ENCODE measurements at places on chromosomes 6 and 20.

GRCh38 chr20:46089167-46089416 is 670 bp downstream of the NCOA5 start:
- DNase-seq: no peak

GRCh38 chr6:30219244-30219643 is 6.0 kb upstream of the TRIM26 start:
- peak; percentile 31 for DNase-seq

- DNase-seq: no peak
Measured at GRCh38 chr6:109471105-109471810, 11.8 kb downstream of the ZBTB24 start.

DNA sequence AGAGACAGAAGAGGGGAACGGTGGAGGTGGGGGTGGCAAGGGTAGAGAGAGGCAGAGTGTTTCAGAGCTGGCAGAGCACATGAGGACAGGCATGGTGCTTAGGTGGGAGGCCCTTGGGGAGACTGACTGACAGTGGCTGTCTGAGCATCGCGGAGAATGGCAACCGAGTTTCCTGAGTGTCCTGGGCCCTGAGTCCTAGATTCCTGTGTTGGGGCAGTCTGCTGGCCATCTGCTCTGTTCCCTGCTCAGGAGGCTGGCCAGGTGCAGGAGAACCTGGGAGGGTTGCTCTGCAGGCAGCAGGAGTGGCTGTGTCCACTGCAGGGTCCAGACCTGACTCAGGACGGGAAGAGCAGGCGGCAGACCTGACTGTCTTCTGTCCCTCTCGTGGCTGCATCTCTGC is 248.9 kb downstream of the LRFN2 start:
- no peak for DNase-seq

- no peak for DNase-seq
Measured at GRCh38 chr20:45359406-45360148, 3.4 kb upstream of the SYS1 start.

DNA sequence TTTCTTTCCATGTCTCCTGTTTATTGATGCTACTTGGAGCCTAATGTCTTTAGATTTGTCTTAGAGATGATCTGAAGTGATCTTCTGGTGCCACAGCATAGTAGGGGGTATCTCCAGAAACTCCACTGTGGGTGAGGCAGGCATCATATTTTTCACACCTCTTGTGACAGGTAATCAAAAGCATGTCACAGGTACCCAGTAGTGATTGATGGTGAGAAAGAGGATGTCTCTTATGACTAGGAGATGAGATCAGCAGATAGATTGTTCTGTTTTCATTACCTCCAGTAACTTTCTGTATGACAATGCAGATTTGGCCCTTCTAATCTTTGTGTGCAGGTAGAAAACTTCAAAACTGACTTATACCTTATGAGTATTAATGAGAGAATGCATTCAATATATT is 13.5 kb downstream of the NCOA7 start:
- DNase-seq: no peak

GRCh38 chr20:433300-433975 is 25.3 kb downstream of the RBCK1 start:
- peak; percentile 47 for DNase-seq

DNA sequence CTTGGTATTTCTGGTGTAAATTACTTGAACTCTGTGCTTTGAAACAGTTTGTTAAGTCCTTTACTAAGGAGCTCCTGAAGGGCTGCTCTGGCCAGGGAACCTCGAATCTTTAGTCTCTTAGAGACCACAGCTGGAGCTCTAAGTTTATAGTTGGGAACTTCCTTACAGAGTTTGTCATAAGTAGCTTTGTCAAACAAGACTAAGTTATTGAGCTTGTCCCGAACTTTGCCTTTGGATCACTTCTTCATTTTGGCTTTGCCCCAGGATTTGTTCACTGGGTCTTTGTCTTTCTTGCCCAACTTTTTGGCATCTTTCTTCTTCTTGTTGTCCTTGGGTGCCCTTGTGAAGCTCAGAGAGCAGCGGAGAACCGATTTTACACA is 64.8 kb downstream of the FAM50B start:
- DNase-seq: no peak

- no peak for DNase-seq
Measured at GRCh38 chr6:144049386-144049785, 41.3 kb upstream of the PLAGL1 start.

DNA sequence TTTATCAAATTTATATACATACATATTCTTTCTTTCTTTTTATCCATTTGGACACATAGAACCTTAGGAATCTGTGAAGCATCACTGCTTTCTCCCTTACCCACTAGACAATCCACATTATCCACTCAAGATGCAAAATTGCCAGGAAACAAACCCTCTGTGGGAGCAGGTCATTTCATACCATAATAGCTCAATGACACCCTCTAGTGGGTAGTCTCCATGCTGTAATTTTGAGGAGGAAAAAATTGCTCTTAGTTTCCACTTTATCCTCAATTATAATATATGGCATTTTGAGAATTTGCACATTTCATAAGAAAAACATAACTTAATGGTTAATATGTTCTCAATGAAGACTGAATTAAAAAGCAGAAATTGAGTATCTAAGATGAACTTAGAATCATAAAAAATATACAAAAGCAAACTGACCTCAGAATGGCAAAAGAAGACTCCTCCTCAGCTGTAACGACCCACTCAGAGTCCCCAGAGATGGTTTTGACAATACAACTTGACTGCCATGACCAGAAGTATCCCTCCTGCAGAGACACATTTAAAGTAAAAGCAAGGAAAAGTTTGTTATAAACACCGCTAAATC is 164.1 kb downstream of the FRK start:
- DNase-seq: no peak

DNA sequence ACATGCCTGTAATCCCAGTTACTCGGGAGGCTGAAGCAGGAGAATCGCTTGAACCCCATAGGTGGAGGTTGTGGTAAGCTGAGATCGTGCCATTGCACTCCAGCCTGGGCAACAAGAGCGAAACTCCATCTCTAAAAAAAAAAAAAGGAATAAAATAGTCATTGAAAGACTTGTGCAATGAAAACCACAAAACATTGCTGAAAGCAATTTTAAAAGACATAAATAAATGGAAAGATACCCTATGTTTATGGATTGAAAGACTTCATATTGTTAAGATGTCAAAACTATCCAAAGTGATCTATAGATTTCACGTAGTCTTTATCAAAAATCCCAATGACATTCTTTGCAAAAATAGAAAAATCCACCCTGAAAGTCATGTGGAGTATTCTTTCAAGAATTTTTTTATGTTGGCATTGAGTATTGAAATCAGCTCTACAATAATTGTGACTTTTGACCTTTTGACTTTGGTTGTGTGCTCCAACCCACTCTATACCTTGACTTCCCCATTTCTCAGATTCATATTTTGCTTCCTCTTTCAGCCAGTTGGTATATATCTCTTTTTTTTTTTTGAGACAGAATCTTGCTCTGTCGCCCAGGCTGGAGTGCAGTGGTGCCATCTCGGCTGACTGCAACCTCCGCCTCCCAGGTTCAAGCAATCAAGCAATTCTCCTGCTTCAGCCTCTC is 45.5 kb upstream of the SLC23A2 start:
- DNase-seq: no peak

- DNase-seq: no peak
Measured at GRCh38 chr6:111427341-111428116, 55.5 kb downstream of the REV3L start.

DNA sequence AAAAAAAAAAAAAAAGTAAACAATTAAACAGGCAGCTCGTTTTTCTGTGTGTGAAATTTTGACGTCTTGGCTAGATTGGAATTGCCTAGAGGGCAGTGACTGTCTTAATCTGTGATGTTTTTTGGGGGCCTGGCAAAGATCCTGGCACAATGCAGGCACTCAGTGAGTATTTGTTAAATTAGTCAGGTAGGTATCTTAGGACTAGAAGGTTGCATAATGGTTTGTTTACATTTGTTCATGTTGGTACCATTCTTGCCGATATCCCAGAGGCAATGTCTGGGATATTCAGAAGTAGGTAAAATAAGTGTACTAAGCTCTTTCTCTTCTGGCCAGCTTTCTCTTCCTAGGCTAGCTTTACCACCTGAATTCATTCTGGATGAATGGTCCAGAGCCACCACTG is 2.5 kb downstream of the AAR2 start:
- DNase-seq: no peak

DNA sequence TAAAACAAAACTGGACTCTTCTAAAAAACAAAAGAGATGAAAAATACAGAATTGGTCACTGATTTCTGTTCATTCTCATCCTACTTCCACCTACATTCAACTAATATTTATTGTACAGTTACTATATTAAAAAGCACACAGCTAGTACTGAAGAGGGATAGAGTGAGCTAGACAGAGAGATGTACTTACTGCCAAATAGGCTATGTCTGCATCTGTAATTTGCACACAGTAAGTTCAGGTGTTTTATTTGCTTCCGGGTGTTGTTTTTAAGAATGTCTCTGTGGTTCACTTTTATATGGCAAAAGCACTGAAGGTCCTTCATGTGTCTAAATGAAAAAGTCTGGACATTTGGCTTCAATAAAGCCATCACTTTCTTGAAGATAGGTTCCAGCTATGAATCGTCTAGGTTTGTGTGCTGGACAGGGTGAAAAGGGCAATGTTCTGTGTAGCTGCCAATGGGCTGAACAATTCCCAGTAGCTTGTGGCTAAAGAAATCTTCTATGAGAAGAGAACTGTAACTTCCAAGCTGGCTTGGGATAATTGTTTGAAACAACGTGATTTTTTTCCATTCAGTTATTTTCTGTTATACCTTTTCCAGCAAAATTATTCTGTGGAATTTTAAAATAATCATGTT is 47.3 kb downstream of the EPB41L2 start:
- no peak for DNase-seq

- DNase-seq: no peak
Measured at GRCh38 chr6:144377586-144378210, 92.6 kb downstream of the UTRN start.

DNA sequence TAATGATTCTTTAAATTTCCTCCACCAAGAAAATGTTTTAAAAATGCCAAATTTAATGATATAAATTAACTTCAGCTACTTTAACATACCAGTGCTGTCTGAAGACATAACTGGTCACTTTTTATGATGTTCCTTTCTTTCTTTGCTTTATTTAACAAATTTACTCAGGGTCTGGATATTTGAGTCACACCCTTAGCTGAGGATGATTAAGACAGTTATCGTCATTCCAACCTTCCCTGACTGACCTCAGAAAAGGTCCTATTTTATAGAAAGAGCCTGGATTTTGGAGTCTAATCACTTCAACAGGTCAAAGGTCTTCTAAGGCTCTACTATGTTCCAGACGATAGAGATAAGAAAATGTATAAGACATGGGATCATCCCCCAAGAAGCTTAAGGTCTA is 47.4 kb upstream of the CEP162 start:
- DNase-seq: no peak

DNA sequence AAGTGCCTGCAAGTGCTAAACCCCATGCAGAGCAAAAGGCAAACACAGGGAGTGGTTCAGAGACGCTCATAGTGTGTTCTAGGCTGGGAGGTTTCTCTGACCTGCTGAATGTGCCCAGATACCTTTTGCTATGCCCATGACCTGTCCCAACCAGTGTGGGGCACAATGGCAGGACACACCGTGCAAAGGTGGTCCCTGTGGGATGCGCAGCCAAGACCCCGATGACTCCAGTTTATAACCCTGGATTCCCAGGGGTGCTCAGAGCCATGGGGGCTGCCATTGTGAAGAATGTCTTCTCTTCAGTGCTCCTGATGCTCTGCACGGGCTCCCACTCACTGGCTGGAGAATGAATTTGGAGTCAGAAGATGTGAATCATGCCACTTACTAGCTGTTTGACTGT is 2.2 kb upstream of the NINL start:
- DNase-seq: no peak

GRCh38 chr6:43986177-43986825 is 141.0 kb downstream of the MRPL14 start:
- no peak for DNase-seq

GRCh38 chr6:75802366-75802765 is 53.3 kb downstream of the MYO6 start:
- no peak for DNase-seq

DNA sequence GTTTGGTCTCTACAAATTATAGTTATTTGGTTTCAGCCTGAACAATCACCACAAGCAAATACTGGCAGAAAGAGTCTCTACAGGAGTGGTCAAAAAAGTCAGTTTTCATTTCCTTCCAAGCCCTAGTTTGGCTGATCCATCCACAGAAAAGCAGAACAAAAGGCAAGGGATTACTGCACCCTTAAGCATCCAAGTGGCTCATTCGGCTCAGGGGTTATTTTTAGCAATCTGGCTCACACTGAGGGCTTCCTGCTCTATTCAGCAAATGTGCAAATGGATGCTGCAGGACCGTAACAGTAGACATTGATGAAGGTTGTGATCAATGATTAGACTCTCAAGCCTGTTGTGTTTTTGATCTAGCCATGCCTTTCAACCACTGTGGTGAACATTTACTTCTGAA is 62.2 kb upstream of the FABP7 start:
- no peak for DNase-seq

DNA sequence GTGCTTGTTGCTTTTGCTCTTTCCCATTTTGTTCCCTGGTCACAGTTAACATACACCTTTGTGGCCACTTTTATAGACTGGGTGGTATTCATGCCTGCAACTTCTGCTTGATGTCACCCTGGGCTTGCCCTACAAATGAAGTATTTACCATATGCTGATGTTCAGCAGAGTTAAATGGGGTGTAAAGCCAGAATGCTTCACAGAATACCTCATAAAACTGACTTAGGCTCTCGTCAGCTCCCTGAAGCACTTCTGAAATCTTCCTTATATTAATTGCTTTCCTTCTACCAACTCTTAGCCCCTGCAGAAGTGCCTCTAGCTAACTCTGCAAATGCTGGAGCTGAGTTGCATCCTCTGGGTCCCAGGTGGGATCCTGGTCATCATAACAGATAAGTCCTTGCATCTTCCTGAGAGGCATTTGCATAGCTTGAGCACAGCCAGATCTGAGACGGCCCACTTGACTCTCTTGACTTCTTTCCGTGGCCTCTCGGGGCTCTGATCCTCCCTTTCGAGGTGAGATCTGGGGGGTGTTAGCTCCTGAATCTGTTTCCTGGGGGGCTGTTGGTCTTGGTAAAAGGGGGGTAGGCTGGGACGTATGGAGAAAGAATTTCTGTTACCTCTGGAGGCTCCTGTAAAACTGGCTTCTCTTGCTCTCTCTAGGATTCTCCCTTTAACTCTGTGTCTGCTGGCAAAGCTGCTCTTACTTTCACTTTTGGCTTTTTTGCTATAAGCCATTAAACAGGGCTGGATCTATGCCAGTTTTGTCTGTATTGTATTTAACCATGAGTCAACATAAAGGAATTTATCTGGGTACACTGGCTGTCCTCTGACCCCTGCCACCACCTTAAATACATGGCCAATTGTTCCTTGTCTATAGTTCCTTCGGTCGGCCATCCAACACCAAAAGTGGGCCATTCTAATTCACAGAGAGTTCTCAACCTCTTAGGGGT is 223.0 kb upstream of the SYNCRIP start:
- DNase-seq: no peak

GRCh38 chr20:12068121-12068520 is 150.4 kb downstream of the BTBD3 start:
- no peak for DNase-seq

Measured in CD4-positive, alpha-beta T cell treated with Interferon gamma for 1 hour (primary cell).